ENCODE measurements at places on chromosomes 12 and 14.
A peak's percentile ranks its signal among the peaks of the same experiment; 100 is the strongest.

- DNase-seq: no peak
These were observed 541.7 kb downstream of the SLC16A7 start for GRCh38 chr12:60137513-60137912.

- DNase-seq: no peak
These were observed 172.2 kb downstream of the NPAS3 start for GRCh38 chr14:33110737-33111443.

GRCh38 chr14:104111301-104112112, 26.0 kb downstream of the ASPG start:
- DNase-seq: no peak

GRCh38 chr12:47805417-47805816, 14.3 kb downstream of the HDAC7 start:
- no peak for DNase-seq

- DNase-seq: no peak
These were observed 129.2 kb downstream of the PAWR start for GRCh38 chr12:79561401-79562132.

DNA sequence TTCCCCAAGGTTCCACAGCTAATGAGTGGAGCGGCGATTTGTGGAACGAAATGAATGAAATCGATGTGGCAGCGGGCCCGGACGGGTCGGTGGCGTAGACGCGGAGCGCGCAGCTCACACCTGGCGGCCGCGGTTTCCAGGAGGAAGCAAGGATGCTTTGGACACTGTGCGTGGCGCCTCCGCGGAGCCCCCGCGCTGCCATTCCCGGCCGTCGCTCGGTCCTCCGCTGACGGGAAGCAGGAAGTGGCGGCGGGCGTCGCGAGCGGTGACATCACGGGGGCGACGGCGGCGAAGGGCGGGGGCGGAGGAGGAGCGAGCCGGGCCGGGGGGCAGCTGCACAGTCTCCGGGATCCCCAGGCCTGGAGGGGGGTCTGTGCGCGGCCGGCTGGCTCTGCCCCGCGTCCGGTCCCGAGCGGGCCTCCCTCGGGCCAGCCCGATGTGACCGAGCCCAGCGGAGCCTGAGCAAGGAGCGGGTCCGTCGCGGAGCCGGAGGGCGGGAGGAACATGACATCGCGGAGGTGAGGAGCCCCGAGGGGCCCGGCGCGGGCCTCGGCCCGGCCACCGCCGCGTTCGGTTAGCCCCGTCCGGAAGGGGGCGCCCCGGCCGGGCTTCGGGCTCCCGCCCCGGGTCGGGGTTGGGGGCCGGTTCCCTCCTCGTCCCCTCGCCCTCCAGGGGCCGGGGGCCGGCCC, at the start of gene PTPN11:
PTPN11 (plus strand) TSS at position 340 of the 689 bp plus-strand sequence; CDS start at position 505, 165 bp downstream.
- peak; percentile 72 for DNase-seq

- no peak for DNase-seq
These were observed 38.7 kb upstream of the PTCSC3 start for GRCh38 chr14:36215217-36215598.

All from NCI-H1092 treated with DMSO at 0.1 percent for 48 hours (cell line).